ENCODE measurements at places on chromosomes 7 and 10. TPM values are rescaled to one million over a fixed set of nuclear protein-coding genes. Genes with fewer than 3 reads are reported as not detected.

DNA sequence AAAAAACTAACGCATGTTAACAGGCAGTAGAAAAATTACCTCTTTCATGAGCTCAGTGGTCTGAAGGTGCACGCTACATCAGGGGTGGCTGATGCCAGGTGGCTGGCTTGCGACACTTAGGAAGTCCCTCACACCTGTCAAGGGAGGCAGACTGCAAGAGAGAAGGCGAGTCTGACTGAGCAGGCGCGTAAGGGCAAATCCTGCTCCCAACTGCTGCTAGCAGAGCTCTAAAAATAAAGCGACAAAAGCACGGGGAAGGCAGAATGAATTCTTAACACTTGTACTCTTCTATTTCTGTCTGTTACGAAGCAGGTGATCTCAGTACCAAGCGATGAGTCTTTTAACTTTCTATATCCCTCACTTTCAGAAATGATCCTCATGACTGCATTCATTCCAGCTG, 33.1 kb downstream of the CACNA2D1 start:
- no peaks in the 10 kb centered on the region for H3K36me3 ChIP-seq
- no peaks in the 10 kb centered on the region for H3K27me3 ChIP-seq
- H3K4me1 ChIP-seq = no peaks in the 10 kb centered on the region
- DNase-seq = no peak
- H3K27ac ChIP-seq = no peak overlapping the region

DNA sequence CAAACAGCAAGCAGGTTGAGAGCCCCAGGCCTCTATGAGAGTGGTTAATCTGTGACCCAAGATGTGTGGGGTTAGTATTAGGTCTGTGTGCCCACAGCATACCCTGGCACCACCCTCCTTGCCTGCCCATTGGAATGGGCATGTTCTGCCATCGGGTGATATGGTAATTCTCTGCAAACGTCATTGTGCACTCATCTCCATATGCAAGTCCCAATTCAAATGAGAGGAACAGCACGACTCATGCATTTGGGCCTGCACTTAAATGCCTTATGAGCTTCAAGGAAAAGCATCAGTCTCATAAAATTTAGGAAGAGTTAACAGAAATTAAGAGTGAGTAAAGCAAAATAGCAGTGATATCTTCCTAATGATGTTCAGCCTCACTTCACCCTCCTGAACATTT, 133.9 kb upstream of the FGFR2 start:
- H3K27ac ChIP-seq = no peak overlapping the region
- DNase-seq = no peak
- peaks cover 10% of the 10 kb centered on the region for H3K4me1 ChIP-seq
- H3K36me3 ChIP-seq = no peaks in the 10 kb centered on the region
- peaks cover 25% of the 10 kb centered on the region for H3K27me3 ChIP-seq

DNA sequence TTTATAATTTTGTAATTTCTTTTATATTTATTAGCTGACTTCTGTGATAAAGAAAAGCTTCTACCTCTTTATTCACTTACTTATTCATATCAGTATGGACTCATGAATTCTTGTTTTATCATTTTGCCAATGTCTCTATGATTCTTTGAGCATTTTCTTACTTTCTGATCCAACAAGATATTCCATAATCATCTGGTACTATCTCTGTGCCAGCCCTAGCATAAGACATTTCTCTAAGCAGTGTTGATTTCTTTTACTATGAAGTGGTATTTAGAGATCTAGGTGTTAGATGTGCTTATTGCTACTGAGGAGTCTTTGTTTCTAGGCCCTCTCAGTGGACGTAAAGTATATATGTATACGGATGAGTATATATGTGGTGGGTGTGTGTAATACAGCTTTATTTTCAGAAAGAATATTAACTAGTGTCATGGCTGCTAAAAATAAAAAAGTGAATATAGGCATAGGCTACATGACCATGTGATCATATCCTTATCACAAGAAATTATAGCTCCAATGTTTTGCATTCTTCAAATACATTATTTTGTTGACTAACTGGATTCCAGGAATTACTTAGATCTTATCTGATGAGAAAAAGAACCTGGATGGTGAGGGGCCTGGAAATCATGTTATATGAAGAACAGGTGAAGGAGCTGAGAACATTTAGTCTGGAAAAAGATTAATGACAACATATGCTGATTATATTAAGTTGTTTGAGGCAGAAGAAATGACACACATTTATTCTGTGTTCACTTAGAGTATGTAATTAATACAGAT, 13.1 kb downstream of the PHTF2 start:
- H3K27me3 ChIP-seq = no peaks in the 10 kb centered on the region
- H3K4me3 ChIP-seq = no peak overlapping the region
- peaks cover 15% of the 10 kb centered on the region for H3K4me1 ChIP-seq
- H3K36me3 ChIP-seq = no peaks in the 10 kb centered on the region

GRCh38 chr10:102738692-102739121, 5.0 kb upstream of the WBP1L start:
- H3K4me1 ChIP-seq = peaks cover 4% of the 10 kb centered on the region
- no peak overlapping the region for H3K4me3 ChIP-seq
- 0 out of 2 replicates have a peak overlapping the region, but pooled peaks have one; percentile 9 for H3K27ac ChIP-seq
- H3K36me3 ChIP-seq = no peaks in the 10 kb centered on the region

- 0 out of 2 replicates have a peak, but pooled peaks cover 3% of the 10 kb centered on the region for H3K4me1 ChIP-seq
- no peak overlapping the region for H3K4me3 ChIP-seq
- H3K27ac ChIP-seq = no peak overlapping the region
- H3K36me3 ChIP-seq = peaks cover 14% of the 10 kb centered on the region
- DNase-seq = no peak
These were observed 41.1 kb upstream of the PRKAR1B start for GRCh38 chr7:767941-768731.

DNA sequence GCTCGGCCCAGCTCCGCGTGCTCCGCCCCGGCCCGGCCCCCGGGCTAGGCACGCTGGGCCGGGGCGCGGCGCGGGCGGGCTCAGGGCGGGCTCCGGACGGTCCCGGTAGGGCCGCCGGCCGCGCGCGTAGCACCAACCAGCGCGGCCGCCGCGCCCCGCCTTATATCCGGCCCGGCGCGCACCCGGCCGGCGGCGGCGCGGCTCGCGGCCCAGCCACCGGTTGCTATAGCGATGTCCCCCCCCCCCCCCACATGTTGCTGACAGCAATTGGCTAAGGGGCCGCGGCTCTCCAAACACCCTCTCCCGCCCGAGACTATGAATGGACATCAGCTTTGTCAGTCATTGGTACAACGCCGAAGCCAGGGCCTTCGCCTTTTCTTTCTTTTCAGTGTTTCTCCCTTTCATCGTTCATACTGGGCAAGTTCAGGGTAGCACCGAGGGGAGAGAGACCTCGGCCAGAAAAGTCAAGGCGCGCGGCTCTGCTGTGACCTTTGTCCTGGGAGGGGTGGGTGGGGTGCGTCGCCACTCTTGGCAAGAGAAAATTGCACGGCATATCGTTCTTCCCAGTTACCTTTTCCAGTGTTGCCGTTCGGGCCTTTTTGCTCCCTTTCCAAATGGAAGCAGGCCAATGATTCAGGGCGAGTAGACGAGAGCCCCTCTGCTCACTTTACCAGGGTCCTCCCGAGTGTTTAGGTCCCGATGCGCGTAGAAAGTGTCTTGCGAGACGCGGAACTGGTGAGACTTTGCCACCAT, 354.2 kb downstream of the DNAJB6 start:
- no peak for DNase-seq
- no peak overlapping the region for H3K27ac ChIP-seq
- peaks cover 5% of the 10 kb centered on the region for H3K36me3 ChIP-seq
- peak overlapping the region; percentile 40 for H3K4me3 ChIP-seq
- H3K27me3 ChIP-seq = peaks cover 3% of the 10 kb centered on the region

NUPR2 gene
- total RNA-seq = not detected

DNA sequence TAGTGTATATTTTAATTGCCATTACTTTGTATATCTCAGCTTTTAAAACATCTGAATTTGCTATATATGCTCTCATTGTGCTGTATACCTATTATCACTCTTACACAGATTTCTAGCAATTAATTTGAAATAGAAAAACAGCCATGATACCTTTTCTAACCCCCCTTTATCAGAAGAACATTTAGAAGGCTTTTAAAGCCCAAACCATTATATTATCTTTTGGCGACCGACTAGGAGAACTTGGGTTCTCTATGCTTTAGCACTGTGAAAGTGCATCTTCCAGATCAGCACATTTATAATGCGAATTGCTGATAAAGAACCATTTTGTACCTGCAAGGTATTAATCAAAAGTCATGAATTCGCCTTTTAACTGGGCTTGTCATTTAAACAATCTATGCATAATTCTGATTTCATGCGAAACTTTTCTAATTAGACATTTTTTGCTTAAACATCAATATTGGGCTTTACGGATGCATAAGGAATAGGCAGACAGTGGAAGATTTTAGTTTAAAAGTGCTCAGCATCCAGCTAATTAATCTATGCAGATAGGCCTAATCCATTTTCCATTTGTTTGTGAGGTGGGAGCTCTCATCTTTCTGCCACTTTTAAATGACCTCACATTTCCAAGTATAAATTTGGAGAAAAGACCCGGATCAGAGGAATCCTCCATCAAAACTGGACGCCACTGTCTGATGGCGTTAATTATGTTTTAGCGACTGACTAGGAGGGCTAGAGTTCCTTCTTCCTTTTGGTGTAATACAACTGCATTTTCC, 1.2 kb upstream of the MLLT10 start:
- no peaks in the 10 kb centered on the region for H3K36me3 ChIP-seq
- no peak for DNase-seq
- H3K4me1 ChIP-seq = peaks cover 33% of the 10 kb centered on the region
- H3K27ac ChIP-seq = peak overlapping the region; percentile 93
- no peaks in the 10 kb centered on the region for H3K27me3 ChIP-seq

- no peaks in the 10 kb centered on the region for H3K36me3 ChIP-seq
- H3K27me3 ChIP-seq = no peaks in the 10 kb centered on the region
- no peaks in the 10 kb centered on the region for H3K4me1 ChIP-seq
These were observed 19.6 kb upstream of the SMNDC1 start for GRCh38 chr10:110324201-110324804.

DNA sequence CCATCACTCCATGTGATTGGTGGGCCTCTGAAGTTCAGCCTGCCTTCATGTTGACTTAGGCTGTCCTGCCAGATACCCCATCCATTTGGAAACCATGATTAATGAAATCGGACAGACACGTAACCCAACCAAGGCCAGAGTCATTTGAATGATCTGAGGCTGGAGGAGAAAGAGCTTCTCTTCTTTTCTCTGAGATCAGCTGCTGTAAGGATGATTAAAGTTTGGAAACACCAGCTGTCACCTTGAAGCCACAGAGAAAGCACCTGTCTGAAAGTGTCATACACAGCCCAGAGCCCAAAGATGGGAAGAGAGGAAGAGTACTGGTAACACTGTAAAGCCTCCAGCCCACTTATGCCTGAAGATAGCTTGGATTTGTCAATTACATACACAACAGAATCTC, 22.9 kb downstream of the NEBL start:
- no peak overlapping the region for H3K4me3 ChIP-seq
- H3K27me3 ChIP-seq = no peaks in the 10 kb centered on the region
- DNase-seq = no peak
- no peak overlapping the region for H3K27ac ChIP-seq

DNA sequence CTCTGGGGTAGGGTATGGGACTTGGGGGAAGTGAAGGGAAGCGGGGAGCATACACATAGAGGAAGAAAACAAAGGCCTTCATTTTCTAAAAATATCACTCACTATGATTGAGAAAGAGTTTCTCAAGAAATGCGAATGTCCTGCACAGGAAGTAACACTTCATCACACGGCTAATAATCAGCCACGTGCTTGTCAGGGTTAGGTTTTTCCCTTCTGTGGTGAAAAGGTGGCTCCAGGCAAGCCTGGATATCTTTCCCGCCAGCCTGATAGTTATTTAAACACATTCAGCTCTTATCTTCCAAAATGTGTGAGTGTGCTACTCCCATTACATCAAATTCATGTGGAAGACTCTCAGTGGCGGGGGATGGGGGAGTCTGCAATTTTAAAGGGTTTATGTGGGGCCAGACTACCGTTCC, 166.4 kb upstream of the ADO start:
- peaks cover 12% of the 10 kb centered on the region for H3K4me1 ChIP-seq
- DNase-seq = no peak

DNA sequence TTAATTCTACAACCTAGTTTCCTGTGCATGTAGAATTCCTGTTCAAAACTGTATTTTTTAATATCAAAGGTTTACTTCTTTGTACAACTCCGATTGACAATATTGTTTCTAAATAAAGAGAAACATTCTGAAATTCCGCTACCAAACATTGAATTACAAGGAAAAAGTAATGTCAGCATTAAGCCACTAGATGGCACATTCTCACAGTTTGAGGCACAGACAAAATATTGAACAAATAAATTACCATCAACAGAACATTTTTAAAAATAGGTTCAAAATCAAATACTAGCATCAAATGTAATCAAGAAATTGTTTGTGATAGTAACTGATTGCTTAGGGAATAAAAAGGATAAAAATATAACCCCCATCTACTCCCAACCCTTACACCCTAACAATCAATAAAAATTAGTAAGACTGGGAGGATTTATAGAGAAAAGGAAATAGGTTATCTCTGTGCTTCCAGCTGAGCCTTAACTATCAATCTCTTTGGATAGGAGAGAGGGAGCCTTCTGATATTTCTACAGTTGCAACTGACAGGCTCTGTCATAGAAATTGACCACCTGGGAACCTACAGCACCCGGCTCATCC, 86.6 kb upstream of the C7orf33 start:
- H3K27ac ChIP-seq = no peak overlapping the region
- peak; percentile 18 for DNase-seq
- H3K4me3 ChIP-seq = no peak overlapping the region
- no peaks in the 10 kb centered on the region for H3K36me3 ChIP-seq

TMEM229A gene
- not detected for total RNA-seq

RADIL gene
- total RNA-seq = 1.3 TPM

- no peaks in the 10 kb centered on the region for H3K4me1 ChIP-seq
- no peak overlapping the region for H3K27ac ChIP-seq
- H3K27me3 ChIP-seq = no peaks in the 10 kb centered on the region
- H3K4me3 ChIP-seq = no peak overlapping the region
These were observed 61.7 kb upstream of the NPTX2 start for GRCh38 chr7:98555403-98555802.

GRCh38 chr7:137741443-137741842, 105.3 kb downstream of the DGKI start:
- H3K36me3 ChIP-seq = no peaks in the 10 kb centered on the region
- H3K27me3 ChIP-seq = 0 out of 2 replicates have a peak, but pooled peaks cover 2% of the 10 kb centered on the region
- no peak overlapping the region for H3K27ac ChIP-seq

GRCh38 chr10:127044186-127044585, 139.0 kb downstream of the DOCK1 start:
- no peak for DNase-seq
- peaks cover 12% of the 10 kb centered on the region for H3K36me3 ChIP-seq

GRCh38 chr7:142481548-142481947, 223.7 kb upstream of the PRSS58 start:
- peaks cover 3% of the 10 kb centered on the region for H3K27me3 ChIP-seq
- H3K36me3 ChIP-seq = no peaks in the 10 kb centered on the region
- no peak overlapping the region for H3K4me3 ChIP-seq
- H3K4me1 ChIP-seq = no peaks in the 10 kb centered on the region
- DNase-seq = no peak
- no peak overlapping the region for H3K27ac ChIP-seq

DNA sequence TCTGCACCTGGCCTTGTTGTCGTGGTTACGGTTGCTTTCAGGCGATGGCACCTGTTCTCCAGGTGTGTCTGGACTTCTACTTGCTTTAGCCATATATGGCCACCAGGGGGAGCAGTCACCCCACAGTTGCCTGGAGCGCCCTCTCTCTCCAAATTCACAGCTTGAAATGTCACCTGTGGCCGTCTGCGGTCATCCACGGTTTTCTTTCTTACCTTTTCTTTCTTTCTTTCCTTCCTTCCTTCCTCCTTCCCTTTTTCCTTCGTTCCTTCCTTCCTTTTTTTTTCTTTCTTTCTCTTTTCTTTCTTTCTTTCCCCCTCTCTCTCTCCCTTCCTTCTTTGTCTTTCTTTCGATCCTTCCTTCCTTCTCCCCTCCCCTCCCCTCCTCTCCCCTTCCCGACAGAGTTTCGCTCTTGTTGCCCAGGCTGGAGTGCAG, 150.5 kb upstream of the VKORC1L1 start:
- H3K27me3 ChIP-seq = no peaks in the 10 kb centered on the region
- H3K4me3 ChIP-seq = no peak overlapping the region
- no peaks in the 10 kb centered on the region for H3K4me1 ChIP-seq
- no peaks in the 10 kb centered on the region for H3K36me3 ChIP-seq
- DNase-seq = peak; percentile 13
- H3K27ac ChIP-seq = no peak overlapping the region

NEUROD6 gene
- total RNA-seq = not detected
